ENCODE measurements at places on chromosomes 6 and 20.

GRCh38 chr20:23061734-23062561 is 12.5 kb upstream of the THBD start:
- DNase-seq = no peak

DNA sequence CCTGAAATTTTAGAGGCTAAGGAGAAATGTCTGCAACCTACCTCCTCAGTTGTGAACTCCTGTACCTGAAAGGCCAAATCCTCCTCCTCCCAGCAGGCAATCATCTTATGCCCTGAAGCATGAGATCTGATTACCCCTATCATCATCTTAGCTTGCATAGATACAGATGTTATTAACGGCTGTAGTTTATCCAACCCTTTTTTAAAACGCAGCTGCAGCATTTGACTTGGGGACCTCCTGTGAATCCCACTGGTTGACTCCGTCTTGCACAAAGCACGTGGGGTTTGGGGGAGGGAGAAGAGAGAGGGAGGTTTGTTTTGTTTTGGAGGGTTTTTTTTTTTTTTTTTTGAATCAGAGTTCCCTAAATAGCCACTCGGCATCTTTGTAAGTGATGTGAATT is 5.8 kb upstream of the NR2E1 start:
- no peak for DNase-seq

GRCh38 chr6:41929924-41930323 is 8.6 kb downstream of the BYSL start:
- DNase-seq = no peak

DNA sequence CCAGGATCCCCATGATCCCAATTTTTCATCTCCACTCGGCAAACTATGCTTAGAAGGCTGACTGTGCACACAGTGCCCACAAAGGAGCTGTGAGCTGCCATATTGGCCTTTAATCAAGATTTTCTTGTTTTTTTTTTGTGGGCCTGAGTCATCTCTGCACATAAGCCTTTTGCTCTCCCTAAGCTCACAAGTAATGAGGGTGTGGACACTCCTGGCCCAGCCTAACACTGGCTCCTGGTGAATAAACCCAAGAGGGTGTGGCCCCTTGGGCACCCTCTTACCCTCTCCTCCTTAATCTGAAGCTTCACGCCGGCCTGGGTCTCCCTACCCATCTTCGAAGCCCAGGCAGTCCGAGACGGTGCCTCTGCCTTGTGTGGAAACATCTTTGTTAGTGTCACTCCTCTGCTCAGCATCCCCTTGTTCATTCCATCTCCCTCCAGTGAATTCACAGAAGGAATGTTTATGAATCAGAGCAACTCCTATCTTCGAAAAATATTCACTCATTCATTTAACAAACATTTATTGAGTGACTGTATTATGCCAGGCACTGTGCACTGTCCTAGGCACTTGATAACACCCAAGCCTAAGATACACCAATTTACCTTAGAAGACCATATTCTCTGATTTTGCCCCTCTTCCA is 22.2 kb upstream of the MRPS10 start:
- DNase-seq = no peak

- DNase-seq = no peak
Measured at GRCh38 chr6:35086636-35087360, 54.3 kb downstream of the TCP11 start.

Measured in NCI-H1694 treated with DMSO at 0.1 percent for 48 hours (cell line).